Activated naive CD4-positive, alpha-beta T cell treated with anti-CD3 and anti-CD28 coated beads, Interleukin-2, amount 50 U/mL, for 72 hours (primary cell): ENCODE measurements at places on chromosomes 5 and 9.

DNA sequence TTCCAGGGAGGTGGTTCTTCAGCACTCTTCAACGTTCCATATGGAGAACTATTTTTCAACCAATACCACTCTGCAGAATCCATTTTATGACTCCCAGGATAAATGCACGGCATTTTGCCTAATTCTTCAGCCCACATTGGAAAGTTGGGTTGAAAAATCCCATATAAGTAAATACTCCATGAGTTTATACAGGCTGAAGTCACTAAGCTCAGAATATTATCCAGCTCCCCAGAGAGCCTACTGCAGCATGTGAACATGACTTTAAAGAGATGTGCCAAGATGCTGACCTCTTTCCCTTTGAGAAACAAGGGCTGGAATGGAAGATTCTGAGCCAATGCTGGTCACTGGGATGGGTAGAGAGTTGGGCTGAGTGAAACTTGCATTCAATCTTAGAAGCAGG lies 111.9 kb upstream of the SLIT3 start:
- DNase-seq: no peak

- DNase-seq: no peak
These were observed 38.1 kb downstream of the ADAMTS2 start for GRCh38 chr5:179307013-179307800.

- DNase-seq: no peak
These were observed 2392.6 kb upstream of the C9orf72 start for GRCh38 chr9:29965834-29966233.

DNA sequence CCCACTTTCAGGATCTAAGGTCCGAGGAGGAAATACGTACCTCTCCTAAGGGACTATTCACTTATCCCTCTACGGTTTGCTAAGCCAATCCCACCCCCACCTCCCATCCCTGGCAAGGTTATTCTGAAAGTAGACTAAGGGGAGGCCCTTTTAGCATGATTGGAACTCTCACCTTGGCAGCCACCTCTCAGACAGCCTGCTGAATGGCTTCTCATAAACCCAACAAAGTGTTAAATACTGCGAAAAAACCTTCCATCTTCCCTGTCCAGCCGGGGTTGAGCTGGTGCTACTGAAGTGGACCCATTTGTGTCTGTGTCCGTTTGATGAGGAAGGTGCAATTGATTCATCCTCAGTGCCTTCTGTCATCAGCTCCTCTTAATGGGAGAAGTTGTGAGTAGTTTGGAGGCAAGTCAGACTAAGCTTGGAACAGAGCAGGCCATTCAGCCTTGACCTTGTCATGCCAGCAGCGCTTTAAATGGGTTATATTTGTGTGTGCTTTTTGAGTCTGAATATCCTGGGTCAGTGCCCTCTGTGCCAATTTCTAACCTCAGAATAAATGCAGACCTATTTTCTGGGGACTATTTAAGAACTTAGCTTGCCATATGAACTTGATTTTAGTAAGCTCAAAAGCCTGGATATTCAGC lies 476.3 kb upstream of the ZNF608 start:
- DNase-seq: no peak

DNA sequence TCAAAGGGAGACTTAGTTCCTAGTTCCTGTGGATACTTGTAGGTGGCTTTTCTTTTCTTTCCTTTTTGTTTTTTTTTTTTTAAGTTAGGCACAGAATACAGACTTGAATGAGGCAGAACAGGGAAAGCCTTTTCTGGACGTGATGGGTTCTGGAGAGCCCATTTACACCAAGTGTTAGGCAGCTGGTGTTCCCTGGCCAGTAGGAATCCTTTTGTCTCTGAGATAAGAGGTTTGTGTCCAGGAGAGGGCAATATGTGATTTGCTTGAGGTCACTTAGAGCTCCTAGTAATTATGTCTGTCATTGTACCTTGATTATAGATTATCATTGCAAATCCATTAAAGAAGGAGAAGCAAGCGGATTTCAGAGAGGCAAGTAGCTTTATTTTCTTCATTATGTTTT lies 9.1 kb downstream of the MEGF10 start:
- no peak for DNase-seq

- DNase-seq: no peak
These were observed 64.4 kb upstream of the ANGPTL2 start for GRCh38 chr9:127186806-127187205.
